Lung (tissue), 17 donors: ENCODE measurements at places on chromosomes 6 and 20. TPM values are rescaled to one million over a fixed set of nuclear protein-coding genes. Genes with fewer than 3 reads are reported as not detected.

DNA sequence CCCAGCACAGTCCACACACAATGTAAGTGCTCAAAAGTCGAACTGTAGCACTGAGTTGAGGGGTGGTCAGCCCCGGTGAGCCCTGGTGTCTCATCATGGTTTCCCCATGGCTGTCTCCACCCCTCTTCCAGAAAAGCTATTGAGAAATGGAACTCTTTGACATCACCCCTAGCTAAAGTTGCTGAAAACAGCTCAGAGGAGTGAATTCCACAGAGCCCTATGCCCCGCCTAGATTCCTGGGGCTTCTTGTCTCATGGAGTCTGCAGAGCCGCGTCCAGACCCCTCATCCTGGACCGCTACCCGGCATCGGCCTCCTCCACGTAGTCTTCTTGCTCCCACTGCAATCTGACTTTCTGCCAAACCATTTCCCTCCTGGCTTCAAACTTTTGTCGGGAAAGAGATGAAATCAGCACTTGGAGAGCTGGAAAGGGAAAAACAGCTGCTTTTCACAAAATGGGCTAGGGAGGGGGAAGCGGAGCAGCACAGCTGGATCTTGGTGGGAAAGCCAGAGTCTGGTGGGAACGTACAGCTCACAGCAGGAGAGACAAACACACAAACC, 132.2 kb downstream of the SNX5 start:
- DNase-seq, result peak; percentile 98

DNA sequence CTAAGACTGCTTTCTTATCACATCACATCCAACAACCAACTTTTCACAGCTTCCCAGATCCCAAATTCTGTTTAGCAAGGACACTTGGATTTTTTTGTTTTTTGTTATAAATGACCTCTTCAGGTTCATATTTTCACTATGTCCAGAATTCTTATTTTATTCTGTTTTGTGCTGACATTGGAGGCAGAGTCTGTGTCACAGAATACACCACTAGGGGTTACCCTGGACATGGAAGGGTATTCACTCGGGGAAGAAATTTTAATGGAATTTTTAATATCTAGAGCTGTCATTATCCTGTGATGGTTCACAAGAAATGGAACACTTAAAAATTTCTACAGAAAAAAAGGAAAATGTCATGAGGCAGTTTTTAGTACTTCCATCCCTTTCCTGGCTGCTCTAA, 12.0 kb upstream of the SLC2A12 start:
- DNase-seq, result no peak

- DNase-seq, result no peak
Observed at GRCh38 chr20:59101961-59102360, 59.4 kb upstream of the PRELID3B start.

GRCh38 chr6:83352424-83353061, 78.3 kb downstream of the ME1 start:
- DNase-seq, result no peak

GRCh38 chr20:19141998-19142397, 70.4 kb upstream of the SLC24A3 start:
- DNase-seq, result no peak

- no peak for DNase-seq
Observed at GRCh38 chr20:21995461-21995860, 290.0 kb downstream of the PAX1 start.

DNA sequence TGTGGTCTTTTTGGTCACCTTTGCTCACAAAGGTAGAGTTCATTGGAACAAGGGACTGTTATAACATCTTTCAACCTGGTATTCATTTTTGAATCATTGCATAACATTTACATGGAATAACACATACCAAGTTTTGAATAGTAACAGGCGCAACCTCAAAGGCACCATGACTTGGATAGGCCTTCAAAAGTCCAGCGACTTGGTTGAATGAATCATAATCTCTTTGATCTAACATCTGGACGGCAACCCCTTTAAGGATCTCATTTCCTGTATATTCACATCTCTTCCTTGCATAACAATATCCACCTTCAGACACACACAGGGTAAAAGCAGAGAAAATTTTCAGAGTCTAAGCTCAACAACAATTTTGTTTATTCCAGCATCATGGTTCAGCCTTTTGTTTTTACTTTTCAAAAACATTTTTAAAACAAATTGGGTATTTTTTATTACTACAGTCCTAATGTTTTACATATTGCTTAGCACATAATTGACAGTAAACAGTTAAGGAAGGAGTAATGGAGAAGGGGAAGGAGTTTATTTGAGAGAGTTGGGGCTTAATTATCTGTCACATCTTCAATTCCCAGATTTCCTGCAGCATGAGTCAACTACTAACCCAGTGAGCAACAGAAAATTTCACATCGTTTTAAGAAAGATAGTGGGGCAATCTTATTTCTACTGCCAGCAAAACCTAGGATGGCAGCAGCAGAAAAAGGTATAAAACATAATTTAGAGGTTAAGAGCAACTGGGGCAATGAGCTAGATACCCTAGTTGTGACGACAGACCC, 41.8 kb upstream of the F13A1 start:
- peak; percentile 70 for DNase-seq

SOBP gene
- polyA plus RNA-seq, result 1.6 TPM

ABHD16B gene
- polyA plus RNA-seq, result 0.89 TPM
